Pancreas (tissue), 10 donors: ENCODE measurements at places on chromosomes 3 and 15. TPM values are rescaled to one million over a fixed set of nuclear protein-coding genes. Genes with fewer than 3 reads are reported as not detected.

DNA sequence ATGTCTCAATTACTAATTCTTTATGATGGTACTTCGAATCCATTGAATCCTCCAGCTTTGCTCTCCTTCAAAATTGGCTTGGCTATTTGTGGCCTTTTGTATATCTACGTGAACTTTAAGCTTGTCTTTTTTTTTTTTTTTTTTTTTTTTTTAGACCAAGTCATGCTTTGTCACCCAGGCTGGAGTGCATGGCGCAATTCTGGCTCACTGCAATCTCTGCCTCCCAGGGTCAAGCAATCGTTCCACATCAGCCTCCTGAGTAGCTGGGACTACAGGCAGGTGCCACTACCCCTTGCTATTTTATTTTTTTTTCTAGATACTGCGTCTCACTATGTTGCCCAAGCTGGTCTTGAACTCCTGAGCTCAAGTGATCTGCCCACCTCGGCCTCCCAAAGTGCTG, 7.7 kb upstream of the DIPK2A start:
- DNase-seq, result no peak

DNA sequence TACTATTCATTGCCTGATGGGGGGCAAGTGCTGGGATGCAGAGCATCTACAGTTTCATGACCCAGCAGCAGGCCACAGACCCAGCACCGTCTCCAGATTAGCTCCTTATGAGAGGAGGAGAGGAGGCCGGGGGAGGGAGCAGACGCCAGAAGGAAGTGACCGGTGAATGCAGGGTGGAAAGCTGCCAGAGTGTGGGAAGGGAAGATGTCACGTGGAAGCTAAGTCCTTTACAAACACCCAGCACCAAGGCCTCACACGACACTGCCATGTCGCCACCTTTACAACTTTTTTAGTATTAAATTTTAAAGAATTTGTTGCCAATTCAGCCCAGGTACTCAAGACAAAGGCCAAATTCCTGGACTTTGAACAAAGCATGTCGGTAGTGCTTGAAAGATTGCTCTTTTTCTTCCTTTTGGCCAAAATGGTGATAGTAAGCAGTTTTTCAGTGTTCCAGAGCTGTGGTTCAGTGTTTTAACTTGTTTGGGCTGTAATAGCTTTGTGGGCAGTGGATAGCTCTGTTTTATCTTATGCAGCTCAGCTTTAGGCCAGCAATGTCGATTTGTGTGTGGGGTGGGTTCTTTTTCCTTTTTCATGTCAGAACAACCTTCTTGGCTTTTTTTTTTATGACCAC, 58.2 kb downstream of the ZBTB38 start:
- peak; percentile 85 for DNase-seq

FMN1 gene
- 2.6 TPM for total RNA-seq

FOXB1 gene
- not detected for total RNA-seq

GRCh38 chr3:5010706-5011554, 31.7 kb downstream of the BHLHE40 start:
- no peak for DNase-seq

GRCh38 chr3:195249858-195250464, 21.0 kb downstream of the XXYLT1 start:
- no peak for DNase-seq

GRCh38 chr3:62139957-62140356, 233.4 kb downstream of the FEZF2 start:
- DNase-seq, result no peak

AADACL2 gene
- not detected for total RNA-seq

DNA sequence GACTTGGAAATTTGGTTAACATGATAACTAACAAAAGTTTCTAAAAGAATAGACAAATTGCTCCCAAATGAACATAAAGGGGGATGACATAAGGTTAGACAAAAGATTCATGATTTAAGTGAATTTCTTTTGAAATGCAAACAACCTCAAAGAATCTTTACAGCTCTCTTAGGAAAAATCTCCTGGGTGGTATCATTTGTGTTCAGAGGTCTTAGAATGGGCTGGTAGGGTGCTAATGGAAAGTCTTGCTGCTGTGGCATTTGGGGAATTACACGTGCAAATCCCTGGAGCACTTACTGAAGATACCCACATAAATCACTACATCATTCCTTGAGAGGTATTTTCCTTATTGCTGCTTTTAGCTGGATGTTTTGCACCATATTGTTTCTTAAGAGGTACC, 14.4 kb upstream of the ROBO2 start:
- DNase-seq, result no peak

DNA sequence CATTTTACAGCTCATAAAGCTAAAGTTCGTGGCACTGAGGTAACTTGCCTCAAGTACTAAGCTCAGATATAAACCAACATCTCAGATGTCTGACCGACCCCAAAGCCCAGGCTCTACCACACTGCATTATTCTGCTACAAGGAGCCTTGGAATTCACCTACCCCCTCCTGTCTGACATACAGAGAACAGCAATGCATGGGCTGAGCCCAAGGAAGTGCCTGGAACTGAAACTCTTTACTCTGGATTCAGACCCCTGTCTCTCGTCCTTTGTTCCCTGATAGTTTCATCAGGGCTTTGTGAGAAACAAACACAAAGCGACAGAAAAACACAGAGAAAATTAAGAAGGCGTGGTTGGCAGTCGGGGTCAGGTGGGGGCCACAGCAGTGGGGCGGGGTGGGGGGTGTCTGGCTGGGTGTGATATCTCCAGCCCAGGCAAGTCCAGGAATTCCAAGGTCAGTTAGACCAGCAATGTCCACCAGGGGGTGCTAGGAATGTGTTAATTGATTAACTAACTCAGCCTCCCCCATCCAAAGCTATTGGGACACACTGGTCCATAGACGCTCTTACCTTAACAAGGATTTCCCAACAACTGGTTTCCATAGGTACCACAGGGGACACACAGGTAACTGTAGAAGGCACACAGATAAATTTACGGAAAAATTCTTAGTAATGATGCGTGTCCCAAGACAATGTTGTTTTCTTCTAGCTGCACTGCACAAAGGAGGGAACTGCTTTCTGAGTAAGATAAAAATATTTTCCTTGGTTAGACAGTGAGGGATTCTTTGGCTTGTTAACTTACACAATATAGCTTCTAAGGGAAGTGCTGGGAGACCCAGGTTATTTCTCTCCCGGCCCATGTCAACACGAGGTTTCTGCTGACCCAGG, 18.8 kb upstream of the SSUH2 start:
- peak; percentile 73 for DNase-seq

GRCh38 chr15:40452296-40453090, 11.7 kb downstream of the BAHD1 start:
- no peak for DNase-seq

DNA sequence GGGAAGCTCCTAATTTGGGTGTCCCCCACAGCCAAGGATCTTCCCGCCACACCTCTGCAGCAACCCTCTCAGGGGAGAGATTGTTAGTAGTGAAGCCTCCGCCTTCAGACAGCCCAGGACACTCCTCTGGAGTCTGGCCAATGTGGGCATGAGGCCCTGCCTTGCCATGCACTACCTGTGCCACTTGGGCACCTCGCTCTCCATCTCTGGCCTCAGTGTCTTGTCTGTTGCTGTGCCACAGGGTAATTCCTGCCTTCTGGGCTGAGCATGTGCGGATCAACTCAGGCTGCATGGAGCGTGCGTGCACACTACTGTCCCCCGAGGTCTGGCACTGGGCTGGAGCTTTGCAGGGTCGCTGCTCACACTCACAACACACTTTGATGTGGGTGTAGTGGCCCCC, 7.9 kb upstream of the MESP1 start:
- DNase-seq, result no peak

DNA sequence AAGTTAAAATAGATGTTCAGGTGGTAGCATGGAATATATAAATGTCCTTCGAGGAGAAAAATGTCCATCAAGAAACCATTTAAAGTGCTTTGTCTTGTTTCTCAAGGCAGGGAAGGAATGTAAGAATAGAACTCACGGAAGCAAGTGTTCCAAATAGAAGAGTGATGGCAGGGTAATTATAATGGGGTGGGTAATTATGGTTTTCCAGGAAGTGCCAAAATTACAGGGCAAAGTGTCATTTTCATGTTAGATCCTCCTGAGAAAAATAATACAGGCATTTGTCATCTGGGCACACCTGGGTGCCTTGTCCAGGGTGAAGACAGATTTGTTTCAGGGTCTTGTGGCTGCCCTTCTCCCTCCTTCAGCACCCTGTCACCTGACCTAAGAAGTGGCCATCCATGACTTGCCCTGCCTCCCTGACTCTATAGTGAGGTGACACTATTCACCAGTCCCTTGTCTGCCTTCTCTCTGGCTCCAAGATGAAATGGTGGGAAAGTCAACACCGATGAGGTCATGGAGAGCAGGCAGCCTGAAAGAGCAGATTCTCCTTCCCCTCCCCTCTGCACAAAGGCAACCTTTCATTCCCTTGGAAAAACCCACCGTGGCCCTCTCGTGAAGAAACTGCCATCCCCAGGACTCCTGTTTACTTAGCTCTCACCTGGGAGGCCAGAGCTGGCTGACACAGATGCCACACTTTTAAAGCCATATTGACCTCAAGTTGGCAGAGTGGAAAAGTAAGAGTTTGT, 45.1 kb upstream of the AMOTL2 start:
- DNase-seq, result no peak

DNA sequence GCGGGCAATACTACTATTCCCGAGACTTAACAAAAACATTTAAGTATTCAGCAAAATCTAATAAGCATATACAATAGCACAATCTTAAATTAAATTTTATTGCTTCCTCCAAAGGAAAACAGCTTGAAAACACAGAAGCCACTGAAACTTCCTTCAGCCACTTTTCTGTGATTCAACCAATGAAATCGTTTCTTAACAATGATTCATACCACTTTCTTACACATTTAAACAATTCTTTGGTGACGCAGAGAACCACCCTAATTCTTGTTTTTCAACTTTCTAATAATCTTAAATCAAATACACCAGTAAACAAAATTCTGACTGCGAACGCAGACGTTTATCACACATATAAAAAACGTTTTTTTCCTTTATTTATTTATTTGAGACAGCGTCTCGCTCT, 4.1 kb downstream of the TJP1 start:
- no peak for DNase-seq

DNA sequence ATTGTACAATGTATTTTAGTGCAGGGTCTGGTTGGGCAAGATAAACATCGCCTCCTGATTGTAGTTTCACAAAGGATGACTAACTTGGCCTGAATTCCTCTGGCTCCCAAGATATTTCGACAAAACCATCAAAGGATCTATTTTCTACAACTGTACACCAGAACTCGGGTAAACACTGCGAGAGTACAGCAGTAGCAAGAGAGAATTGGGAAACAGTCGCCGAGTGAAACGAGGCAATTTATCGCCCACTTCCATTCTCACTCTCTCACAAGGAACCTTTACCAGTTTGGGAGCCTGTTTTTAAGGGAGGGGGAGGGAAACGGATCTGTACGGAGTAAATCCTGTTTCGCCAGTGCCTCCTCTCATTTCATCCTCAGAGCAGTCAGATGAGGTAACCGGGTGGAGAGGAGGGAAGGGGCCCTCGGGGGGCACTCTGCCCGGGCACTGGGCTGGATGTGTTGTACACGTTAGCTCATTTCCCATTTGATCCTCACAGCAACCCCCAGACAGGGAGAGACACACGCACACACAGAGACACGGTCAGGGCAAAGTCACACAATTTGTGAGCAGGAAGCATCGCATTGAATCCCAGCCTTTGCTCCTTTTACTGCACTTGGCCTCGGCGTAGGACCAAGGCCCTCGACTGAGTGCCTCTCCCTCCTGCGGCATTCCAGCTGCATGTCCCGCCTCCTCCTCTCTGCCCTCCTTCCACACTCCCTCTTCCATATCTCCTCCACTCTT, 120.1 kb downstream of the LIPC start:
- no peak for DNase-seq

GRCh38 chr3:124297062-124297980, 305.4 kb upstream of the ROPN1 start:
- no peak for DNase-seq

GRCh38 chr3:43964640-43965039, 273.9 kb downstream of the ABHD5 start:
- no peak for DNase-seq

GRCh38 chr15:99341786-99342185, 90.5 kb downstream of the LRRC28 start:
- DNase-seq, result no peak

DNA sequence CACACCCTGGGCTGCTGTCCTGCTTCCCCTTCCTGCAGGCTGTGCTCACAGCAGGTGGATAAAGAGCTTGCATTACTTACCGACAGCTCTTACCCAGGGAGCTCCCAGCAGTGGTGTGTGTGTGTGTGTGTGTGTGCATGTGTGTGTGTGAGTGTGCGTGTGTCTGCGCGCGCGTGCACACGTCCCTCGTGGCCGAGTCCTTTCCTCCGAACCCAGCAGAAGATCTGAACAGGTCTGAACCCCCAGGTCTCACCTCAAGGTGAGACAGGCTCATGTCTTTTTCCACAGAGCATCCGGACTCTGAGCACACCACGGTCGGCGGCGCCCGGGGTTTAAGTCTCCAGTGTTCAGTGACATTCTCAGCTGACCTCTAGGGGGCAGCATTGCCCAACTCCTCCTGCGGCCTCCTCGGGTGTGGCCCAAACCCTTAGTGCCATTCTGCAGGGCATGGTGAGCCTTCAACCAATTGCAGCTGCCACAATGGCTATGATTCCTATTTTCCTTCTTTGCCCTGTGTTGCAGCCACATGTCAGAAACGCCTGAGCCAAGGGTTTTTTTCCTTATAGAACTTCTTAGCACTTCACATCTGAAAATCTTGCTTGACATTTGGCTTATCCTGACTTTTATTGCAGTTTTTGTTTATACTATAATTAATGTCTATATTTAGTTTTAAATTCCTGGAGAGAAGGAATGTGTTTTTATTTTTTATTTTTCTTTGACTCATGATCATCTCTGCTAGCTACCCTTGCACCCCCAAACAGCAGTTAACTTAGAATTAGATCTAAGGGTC, 64.1 kb upstream of the KLHL25 start:
- DNase-seq, result peak; percentile 49

DNA sequence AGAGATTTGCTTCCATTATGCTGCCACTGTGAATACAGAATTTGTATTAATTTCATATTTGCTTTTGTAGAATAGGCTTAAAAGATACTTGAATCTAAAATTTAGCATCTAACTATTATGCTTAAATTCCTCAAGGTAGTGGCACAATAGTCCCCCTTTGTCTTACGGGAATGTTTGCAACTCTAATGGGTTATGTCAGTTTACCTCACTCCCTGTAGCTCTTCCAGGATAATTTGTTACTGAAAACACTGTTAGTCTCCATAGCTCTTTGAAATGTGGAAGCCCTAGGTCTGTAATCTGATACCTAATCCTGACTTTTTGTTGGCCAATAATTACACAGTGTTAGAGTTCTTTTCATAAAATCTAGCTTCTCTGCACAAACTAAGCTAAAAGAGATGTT, 433.4 kb downstream of the PYDC2 start:
- DNase-seq, result no peak

- peak; percentile 51 for DNase-seq
Observed at GRCh38 chr15:96327155-96327741, 3.3 kb upstream of the NR2F2 start.

GRCh38 chr15:69489073-69489571, 36.5 kb downstream of the RPLP1 start:
- DNase-seq, result no peak

- no peak for DNase-seq
Observed at GRCh38 chr3:185992831-185993374, 55.1 kb upstream of the TRA2B start.
